ENCODE measurements at places on chromosomes 1 and 21. TPM values are rescaled to one million over a fixed set of nuclear protein-coding genes. Genes with fewer than 3 reads are reported as not detected.

The LDLRAD1 gene
- not detected for total RNA-seq

DNA sequence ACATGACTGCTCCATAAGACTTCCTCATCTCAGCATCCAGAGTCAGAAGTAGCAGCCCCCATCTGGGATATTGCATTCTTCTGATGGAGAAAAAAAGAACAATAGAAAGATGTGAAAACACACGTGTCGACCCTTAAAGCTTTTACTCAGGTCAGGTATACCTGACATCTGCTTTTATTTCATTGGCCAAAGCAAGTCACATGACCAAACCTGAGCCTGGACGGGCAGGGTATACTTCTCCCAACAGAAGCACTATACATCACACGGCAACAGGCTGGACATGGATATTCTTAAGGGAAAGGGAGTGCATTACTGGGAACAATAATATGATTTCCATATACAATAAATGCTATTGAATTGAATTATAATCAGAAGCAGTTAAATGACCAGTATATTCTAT, 243.3 kb downstream of the LMO4 start:
- no peak for DNase-seq

- DNase-seq = no peak
These were observed 166.7 kb upstream of the CHRM3 start for GRCh38 chr1:239219679-239220078.

The ECM1 gene
- 14.5 TPM for total RNA-seq

The BRINP3 gene
- not detected for total RNA-seq

DNA sequence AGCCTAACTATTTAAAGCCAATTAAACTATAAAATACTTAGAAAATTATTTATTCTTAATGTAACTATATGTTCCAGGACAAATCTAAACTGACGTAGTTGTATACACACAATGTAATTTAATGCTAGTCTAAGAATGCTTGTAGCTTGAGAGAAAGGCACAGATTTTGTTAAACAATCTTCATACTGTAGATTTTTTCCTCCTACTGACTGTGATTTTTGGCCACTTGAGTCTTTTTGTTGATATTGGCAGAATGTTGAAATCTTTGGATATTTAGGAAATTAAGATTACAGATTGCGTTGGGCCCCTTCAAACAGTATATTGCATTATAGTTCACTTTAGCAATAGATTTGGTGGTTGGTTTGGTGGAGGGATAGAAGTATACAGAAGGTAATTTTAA, 40.5 kb downstream of the ATF3 start:
- DNase-seq = no peak

The ADAMTS1 gene
- 92.5 TPM for total RNA-seq

DNA sequence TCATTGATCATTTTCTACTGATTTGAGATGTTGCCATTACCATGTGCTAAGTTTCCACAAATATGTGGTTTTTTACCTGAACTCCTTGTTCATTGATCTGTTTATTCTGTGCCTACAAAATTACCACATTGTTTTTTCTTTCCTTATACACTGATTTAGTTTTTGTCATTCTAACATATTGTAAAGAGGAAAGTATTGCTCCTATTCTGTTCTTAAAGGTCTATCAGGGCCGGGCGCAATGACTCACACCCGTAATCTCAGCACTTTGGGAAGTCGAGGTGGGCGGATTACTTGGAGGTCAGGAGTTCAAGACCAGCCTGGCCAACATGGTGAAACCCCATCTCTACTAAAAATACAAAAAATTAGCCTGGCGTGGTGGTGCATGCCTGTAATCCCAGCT, 75.1 kb downstream of the CAMTA1 start:
- no peak for DNase-seq

DNA sequence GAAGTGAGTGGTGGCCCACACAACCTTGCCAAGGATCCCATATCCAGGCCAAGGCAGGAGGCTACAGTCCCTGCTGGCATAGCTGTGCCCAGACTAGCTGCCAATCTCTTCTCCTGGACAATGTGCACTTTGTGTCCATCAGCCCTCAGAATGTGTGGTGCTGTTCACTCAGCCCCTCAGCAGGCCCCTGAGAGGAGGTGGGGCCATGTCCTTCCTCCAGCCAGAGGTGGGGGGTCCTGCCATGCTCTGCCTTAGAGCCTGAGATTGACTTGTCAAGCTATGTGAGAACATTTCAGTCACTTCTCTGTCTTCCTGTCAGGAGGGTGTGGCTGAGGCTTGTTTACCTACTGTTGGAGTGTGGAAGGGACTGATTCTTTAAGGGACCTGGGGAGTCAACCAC, 1.4 kb downstream of the NCF2 start:
- no peak for DNase-seq

The EPHX1 gene
- total RNA-seq = 39.2 TPM

All from cardiac septum (tissue), 1 donor.